ENCODE measurements at places on chromosomes 13 and 19.

- no peak for DNase-seq
Observed at GRCh38 chr13:67630640-67631039, 400.5 kb upstream of the PCDH9 start.

- no peak for DNase-seq
Observed at GRCh38 chr13:51201886-51202285, 20.3 kb upstream of the FAM124A start.

DNA sequence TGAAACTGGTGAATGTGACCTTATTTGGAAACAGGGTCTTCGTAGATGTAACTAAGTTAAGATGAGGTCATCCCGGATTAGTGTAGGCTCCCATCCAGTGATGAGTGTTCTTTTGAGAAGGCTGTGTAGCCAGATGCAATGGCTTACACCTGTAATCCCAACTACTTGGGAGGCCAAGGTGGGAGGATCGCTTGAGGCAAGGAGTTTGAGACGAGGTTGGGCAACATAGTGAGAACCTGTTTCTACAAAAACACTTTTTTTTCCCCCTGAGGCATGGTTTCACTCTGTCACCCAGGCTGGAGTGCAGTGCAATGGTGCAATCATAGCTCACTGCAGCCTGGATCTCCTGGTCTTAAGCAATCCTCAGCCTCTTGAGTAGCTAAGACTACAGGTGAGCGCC is 36.4 kb downstream of the FBN3 start:
- no peak for DNase-seq

GRCh38 chr13:20492641-20493040 is 33.0 kb downstream of the CRYL1 start:
- DNase-seq: no peak

GRCh38 chr19:325173-325936 is 19.2 kb downstream of the MIER2 start:
- DNase-seq: no peak

DNA sequence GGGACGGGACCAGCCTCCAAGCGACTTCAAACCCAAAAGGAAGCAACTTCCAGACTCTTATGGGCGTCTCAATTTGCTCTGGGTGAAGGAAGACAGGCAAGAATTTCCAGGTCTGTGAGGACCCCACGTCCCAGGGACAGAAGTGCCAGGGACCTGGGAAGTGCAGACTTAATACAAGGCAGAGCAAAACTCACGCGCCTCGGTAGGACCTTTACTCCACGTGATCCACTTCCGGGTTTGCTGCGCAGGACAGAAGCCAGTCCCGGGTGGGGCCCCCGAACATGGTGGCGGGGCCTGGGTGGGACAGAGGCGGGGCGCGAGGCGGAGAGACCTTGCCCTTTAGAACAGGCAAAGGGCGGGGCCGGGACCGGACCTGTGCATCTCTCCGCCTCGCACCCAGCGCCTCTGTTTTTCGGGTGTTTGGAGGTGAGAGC is 9.3 kb downstream of the ZNF611 start:
- DNase-seq: no peak

GRCh38 chr13:79810669-79811068 is 329.7 kb downstream of the NDFIP2 start:
- DNase-seq: no peak

All from activated naive CD4-positive, alpha-beta T cell (primary cell).